ENCODE measurements at places on chromosomes 6 and 20.

DNA sequence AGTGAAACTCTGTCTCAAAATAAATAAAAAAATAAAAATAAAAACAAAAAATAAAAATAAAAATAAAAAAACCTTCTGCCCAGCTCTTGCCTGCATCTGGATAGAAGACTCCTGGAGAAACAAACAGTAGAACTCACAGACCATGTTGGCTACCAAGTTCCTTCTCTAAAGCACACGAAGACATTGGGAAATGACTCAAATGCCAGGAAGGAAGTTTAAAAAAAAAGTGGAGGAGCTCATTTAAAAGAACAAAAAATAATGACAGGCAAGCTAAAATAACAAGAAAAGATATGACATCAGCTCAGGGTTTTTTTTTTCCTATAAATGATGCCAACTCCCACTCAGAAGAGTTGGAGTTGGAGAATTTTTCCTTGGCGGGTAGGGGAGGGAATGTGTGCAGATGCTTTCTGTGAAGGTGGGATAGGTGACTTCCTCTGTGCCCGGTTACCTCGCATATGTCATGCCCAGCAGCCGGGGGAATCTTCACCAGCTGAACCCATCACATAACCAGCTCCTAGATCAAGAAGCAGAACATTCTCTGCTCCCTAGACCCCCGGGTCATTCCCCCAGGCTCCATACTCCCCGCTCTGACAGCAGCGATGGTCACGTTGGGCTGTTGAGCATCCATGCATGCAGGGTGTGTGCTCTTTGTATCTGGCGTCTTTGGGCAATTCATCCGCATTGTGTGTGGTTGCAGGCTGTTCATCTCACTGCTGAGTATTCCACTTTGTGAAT is 17.3 kb upstream of the CD93 start:
- no peak for DNase-seq

- no peak for DNase-seq
These were observed 68.9 kb upstream of the TULP1 start for GRCh38 chr6:35581633-35582032.

GRCh38 chr6:25012657-25013056 is 76.9 kb upstream of the RIPOR2 start:
- DNase-seq: peak; percentile 89

- DNase-seq: no peak
These were observed 1.2 kb downstream of the DUSP22 start for GRCh38 chr6:293193-294174.

DNA sequence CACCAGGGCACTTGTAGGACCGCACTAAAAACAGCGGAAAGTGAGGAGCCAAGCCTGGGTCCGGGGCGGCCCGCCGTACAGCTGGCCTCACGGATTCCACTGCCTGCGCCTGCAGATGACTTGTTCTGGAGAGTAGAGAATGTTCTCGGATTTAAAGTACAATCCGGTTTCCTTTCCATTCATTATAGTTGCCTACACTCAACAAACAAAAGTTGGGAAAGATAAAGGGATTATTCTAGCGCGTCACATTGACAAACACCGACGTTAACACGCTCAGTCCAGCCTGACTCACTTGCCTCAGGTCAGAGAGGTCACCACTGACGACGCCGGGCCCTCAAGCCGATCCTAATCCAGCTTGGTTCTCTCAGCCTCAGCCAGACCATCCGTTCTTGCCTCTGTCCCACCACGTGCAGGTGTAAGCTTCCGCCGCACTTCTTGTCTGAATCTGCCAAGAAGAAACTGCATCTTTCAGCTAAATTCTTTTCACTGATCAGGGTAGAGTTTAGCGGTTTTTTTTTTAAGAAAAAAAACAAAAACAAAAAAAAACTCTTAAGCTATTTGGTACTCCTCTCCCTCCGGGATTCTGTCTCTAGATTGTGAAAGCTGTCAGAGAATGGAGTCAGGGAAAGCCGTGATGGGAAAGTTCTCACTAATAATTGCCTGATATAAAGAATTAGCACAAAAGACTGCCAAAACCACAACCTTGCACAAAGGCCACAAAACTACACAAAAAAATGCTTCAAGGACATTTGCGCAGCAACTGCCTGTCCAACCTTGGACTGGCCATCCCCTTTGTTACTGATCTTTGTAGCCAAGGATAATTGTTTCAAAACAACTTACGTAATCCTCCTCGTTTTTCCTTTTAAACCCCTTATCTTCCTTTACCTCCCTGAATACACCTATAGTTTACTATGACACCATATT is 1.1 kb upstream of the PHF10 start:
- DNase-seq: peak; percentile 83

- no peak for DNase-seq
These were observed 58.7 kb downstream of the SLC22A23 start for GRCh38 chr6:3398165-3398562.

DNA sequence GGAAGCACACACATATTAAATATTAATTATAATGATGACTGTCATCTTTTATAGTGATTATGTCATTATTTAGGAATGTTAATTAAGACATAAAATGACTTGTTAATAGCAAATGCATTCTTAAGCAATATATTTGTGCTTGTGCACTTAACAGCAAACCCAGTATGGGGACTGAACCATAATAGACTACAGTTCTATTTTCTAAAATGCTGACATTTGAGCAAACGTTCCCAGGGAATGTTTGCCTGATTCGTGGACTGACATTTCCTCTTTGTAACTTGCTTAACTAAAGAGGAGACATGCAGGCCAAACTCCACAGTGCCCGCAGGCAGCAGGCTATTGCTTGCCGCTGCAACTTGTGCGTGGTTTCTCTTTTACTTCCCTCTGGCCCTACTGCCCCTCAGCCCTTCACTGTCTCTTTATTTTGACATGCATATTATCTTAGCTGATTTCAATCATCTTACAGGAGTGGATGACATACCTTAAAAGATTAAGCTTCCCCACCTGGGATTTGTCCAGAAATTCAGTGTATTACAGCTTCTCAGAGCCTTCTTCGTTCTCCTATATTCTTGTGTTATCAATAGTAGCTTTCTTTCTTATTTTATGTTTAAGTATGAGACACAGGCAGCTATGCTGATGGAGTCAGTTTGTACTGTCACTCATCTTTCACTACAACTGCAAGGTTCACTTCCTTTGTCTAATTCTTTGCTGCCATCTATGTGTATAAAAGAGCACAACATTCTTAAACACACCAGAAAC is 141.5 kb downstream of the GMDS start:
- DNase-seq: peak; percentile 59

- no peak for DNase-seq
These were observed 25.4 kb downstream of the CDYL start for GRCh38 chr6:4801491-4802110.

DNA sequence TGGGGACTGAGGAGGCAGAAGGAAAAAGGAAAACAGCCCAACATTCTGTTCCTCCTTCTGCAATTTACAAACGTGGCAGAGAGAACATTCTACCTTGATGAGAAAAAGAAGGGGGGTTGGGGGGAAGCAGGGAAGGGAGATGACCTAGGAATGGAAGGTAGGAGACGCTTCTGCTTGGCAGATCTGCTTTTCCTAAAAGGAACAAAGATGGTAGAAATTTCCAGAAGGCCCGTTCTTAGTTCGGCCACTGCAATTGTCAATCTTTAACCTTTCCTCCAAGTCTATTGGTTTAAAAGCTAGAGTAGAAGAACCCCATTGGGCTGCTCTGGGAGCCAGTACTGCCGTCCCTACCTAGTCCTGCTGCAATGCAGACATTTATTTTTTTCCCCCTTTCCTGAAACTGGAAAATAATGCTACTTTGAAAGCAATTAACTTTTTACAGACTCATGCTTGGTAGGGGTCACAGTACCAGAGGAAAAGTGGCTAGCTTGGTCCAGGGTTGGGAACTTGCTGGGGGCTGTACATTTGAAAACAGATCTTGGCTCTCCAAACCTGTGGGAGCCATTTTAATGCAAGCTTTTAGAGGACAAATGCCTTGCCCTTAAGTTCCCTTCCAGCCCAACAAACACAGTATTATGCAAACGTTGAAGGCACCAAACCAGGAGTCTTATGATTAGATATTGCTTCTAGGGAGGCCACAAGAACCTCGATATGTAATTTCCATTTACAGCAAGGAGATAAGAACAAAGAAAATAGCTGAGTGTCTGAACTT is 2.6 kb downstream of the ZMYND8 start:
- DNase-seq: no peak

DNA sequence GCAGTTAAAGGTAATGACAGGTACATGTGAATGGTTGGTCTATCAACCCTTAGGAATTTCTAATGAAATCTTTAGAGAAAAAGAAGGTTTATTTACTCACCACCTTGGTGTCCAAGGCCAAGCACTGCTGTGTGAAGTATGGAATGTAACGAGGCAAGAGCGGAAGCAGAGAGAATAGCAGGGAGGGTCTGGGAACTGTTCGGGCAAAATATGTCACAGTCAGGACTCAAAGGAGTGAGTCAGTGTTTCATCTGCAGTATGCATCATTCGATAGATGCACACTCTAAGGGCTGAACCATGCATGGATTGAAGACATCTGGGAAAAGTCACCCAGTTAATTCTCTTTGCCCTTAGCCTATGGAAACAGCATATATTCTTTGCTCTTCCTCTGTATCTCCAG is 33.2 kb downstream of the ADGRF5 start:
- DNase-seq: peak; percentile 75

DNA sequence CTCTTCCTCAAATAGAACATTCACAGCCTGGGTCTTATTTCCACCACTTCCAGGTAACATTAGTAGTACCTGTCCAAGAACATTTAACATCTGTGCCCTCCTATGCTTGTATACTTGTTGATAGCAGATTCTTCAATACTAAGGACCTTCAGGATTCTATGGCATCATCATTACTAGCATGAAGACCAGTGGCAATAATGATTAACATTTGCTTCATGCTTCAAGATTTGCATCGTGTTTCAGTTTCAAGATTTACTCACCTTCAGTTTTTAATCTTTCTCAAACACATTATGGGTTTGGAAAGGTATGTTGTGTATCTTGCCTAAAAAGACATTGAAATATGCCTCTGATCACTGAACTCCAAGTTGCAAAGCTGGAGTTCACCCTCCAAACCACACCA is 412.8 kb upstream of the NRSN1 start:
- no peak for DNase-seq

GRCh38 chr20:62409931-62410745 is 3.1 kb upstream of the CABLES2 start:
- peak; percentile 22 for DNase-seq

DNA sequence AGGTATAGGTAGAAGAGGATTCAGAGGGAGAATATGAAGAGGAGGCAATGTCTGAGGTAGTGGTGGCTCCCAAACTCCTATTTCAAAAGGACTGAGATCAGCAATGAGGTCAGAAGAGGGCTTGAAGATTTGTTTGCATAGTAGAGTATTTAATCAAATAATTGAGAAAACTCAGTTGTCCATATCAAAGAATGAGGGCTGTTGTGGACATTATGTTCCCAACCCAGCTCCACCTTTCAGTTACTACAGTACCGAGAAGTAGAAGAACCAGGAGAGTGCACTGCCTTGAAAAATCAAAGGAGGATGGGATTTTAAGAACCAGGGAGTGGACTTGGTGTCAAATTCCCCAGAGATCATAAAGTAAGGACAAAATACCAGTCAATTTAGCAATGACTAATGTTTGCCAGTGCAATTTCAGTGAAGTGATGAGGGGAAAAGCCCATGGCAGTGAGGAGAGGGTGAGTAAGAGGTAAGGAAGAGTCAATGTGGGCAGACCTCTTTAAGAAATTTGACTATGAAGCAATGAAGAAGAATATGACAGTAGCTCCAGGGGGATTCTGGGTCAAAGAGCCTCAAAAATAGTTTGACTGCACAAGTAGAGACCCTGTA is 382.4 kb downstream of the PKHD1 start:
- no peak for DNase-seq

GRCh38 chr6:28712982-28713381 is 187.3 kb downstream of the GPX5 start:
- no peak for DNase-seq

GRCh38 chr6:118860363-118860762 is 33.6 kb upstream of the ASF1A start:
- DNase-seq: no peak

DNA sequence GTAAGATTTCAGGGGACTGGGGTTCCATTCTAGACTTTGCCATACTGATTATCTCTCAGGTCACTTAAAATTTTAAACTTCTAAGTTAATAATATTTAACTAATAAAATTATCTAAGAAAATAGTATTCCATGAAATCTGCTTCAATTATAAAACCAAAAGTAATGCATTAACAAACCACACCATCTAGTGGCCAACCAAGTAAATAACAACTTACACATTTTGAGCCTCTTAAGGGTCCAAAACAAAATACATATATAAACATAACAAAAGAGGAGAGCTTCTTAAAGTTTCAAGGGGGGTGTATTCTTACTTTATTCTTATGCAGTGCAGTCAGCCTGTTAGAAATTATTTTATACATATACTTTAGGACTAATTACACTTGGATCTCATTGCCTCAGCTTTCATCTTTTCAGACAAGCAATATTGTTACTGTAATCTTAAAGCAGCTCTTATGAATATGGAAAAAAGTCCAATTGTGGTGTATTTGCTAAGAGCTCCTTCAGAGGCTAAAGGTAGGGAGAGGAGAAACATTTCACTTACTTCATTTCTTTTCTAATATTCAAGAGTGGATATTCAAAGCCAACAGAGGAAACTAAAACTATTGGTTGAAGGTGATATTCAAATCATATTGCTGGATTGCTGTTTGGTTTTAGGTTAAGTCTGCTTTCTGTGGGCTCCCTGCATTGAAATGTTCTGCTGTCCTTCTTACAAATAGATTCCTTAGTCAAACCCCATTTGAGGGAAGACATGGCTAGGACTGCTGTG is 199.7 kb upstream of the SIM1 start:
- DNase-seq: peak; percentile 40

DNA sequence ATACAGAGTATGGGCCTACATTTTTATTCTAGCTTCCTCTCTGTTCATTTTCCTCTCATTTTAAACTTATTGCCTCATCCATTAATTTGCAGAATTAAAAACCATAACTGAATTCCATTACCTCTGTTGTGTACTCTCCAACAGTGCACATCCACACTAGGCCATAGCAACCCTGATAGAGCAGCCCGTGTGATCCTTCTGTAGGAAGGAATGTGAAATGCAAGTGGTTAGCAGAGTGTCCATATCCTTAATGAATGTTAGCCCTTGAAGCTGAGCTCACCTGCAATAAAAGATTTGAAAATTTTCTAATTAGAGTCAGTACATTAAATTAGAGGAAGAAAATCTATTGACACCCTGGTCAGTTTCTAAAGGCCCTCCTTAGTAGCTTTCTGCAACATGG is 6.5 kb upstream of the GRIK2 start:
- DNase-seq: peak; percentile 6

- DNase-seq: no peak
These were observed 7.6 kb downstream of the GLO1 start for GRCh38 chr6:38695227-38695900.

GRCh38 chr6:135627092-135627715 is 129.7 kb upstream of the AHI1 start:
- DNase-seq: no peak

All from EL (cell line).